Right renal pelvis (tissue), 4 donors: ENCODE measurements at places on chromosomes 7 and 10.

GRCh38 chr7:42104231-42104630 lies 132.8 kb downstream of the GLI3 start:
- DNase-seq, result no peak

DNA sequence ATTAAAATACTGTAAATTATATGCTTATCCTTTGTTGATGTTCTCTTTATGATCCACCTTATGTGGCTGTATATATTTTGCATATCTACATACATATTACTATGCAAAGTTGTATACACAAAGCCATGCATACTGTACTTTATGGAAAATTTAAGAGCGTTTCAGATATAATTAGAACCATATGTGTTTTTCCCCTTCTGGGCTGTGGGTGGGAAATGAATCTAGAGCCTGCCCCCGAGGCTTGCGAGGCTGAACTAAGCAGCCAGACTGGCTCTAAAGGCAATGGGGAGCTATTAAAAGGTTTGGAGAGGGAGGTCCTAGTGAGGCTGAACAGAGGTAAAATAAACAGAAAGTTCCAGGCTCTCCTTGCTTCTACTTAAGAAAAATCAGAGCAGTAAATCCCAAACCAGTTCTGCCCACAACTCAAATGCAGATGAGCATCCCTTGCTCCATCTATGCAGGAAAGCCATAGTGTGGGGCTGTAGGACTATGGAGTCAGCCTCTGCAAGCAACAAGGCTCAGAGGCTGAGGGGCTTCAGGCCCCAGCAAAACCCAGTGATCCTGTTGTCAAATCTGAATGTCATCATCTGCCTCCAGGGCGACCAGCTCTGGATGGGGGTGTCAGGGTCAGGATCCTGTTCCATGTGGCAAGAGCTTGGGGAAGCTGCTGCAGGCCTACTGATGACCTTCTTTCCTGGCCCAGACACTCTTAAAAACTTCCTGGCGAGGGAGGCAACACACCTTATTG lies 14.1 kb upstream of the DDIT4 start:
- DNase-seq, result no peak

- DNase-seq, result no peak
Measured at GRCh38 chr10:4396401-4397283, 429.4 kb upstream of the AKR1E2 start.

DNA sequence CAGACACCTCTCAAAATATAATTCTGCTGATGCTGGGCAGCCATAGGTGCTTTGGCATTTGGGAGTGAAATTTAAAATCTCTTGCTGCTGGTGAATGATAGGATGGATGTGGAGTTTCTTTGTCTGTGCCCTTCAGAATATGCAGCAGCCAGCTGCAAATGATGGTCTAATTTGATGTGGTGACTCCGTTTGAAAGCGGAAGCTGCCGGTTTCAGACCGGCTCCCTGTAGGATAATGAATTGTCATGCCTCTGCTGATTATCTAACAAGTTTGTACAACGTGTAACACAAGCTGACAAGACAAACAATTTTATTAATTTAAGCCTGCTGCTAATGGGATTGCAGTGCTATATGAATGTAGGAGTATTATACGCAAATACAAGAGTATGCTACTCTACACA lies 103.5 kb downstream of the SND1 start:
- DNase-seq, result no peak

DNA sequence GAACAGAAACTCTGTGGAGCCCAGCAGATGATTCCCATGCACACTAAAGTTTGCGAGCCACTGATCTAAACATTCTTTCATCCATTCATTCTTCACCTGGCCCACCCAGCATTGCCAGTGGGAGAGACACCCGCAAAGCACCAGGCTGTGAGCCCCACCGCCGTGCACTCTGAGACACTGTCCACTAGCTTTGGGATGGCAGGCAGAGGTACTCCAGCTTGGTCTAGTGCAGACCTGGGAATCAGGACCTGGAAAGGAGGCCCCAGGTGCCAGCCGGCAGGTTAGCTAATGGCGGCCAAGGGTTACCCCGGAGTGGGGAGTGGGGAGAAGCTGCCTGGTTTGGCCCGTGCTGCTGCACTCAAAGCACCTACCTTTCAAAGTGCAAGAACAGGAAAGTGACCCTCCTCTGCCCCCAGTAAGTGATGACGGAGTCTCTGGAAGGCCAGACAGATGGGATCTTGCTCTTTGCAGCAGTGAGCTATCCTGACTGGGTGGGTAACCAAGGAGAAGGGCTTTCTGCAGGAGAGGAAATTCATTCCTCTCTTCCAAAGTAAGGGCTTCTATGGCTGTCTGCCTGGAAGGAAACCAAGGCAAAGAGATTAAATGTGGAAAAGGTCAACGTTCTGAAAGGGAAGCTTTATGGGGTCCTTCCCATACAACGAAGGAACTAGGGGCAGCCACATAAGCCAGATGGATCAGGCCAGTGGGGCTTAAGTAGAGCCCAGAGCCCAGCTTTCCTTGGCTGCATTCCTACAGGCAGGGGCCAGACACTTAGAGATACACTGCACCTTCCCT lies 74.2 kb upstream of the LRRC4 start:
- DNase-seq, result no peak

DNA sequence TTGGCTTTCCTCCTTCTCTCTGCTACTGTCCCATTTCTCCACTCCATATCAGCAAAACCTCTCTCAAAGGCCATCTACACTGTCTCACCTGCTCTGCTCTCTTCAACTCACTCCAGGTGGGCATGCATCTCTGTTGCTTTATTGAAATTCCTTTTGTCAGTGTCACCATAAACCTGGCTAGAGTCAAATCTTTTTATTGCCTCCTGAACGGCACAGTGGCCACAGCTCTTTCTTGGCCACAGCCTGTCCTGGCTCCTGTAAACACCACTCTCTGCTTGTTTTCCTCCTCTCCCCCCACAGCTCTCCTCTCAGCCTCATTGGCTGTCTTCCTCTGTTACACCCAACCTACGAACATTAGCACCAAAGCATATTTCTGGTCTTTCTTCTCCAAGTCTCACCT lies 31.1 kb upstream of the TMEM273 start:
- DNase-seq, result no peak
